Kidney (tissue), 22 donors: ENCODE measurements at places on chromosomes 13 and 19. TPM values are rescaled to one million over a fixed set of nuclear protein-coding genes. Genes with fewer than 3 reads are reported as not detected.

The WDR88 gene
- total RNA-seq, result not detected

The NCR1 gene
- 0.91 TPM for total RNA-seq

The IFNL3 gene
- not detected for total RNA-seq

The C1QTNF9 gene
- 0.25 TPM for total RNA-seq
